ENCODE measurements at places on chromosomes 7 and 10. TPM values are rescaled to one million over a fixed set of nuclear protein-coding genes. Genes with fewer than 3 reads are reported as not detected.

Gene OR9A2
- not detected for total RNA-seq

Gene NRCAM
- 5.6 TPM for total RNA-seq

Gene CYP3A4
- total RNA-seq: not detected

DNA sequence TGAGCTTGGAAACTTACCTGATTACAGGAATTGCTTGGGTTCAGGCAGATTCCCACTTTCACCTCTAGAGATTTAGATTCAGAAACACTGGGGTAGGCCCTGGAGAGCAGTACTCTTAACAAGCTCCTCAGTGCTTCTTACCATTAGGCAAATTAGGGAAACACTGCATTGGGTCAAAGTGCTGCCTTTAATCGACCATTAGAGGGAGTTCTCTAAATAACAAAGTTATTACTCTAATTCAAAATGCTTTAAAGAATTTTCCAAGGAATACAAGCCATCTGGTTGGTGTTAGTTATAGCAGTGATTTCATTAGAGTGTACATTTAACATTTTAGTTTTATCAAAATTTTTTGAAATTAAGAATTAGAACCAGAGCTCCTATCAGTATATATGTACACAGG, 324.5 kb downstream of the GFRA1 start:
- DNase-seq: no peak

GRCh38 chr10:33288127-33288526, 46.3 kb downstream of the NRP1 start:
- DNase-seq: no peak
